ENCODE measurements at places on chromosomes 16 and 17.

- no peak for DNase-seq
Measured at GRCh38 chr17:28065706-28066105, 23.2 kb downstream of the NLK start.

DNA sequence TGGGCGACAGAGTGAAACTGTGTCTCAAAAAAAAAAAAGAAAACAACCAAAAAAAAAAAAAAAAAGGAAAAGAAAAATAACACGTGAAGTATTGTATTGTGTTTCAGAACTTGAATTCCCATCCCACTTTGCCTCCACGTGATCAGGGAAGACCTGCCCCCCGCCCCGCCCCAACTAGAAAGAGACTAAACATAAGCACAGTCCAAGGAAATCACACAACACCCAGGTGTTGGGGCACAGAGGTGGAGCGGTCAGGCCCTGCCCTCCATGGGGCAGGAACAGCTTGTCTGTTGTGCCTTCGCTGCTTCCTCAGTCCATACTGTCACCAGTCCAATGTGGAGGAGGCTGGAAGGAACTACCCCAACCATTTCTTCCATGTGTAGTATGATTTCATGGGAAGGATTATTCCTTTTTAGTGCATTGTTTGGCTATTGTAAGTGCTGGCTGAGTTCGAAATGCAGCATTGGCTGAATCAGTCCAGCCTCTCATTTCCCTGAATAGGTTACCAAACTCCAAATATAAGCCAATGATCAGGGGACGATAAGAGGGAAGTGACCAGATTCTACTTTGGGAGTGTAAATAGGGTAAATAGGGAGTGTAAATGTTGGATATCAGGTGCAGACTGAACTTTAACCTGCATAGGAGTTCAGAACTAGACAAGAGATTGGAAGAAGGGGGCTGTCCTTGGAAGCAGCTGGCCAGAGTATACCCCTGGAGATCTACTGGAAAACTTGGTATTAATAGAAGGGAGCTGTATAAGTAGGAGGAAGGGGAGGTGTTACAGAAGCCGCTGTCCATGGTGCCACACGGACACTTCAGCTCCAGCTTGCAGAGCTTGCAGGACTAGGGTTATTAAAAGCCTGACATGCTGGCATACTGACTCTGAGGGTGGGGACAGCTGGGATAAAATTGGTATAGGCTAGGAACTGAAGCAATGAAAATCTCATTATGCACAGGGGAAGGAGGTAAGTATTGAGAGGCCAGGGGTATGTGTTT is 50.7 kb downstream of the TANGO6 start:
- no peak for DNase-seq

DNA sequence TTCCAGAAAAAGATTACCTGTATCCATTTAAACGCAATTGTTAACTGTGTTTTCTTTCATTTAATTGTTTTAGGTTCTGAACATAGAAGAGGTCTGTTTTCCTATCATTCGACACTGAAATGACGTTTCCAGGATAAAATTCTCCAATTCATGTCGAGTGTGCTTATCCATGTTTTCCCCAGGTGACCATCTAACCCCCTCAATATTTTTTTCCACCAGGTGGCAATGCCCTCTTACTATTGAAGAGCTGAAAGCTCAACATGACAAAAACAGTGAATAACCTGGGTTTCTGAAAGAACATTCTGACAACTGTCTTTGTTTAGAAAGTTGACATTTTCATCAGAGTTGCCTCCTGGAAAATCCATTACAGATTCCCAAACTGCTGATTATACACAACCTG is 948.7 kb downstream of the KCNJ2 start:
- DNase-seq: no peak

- DNase-seq: no peak
Measured at GRCh38 chr17:63704259-63704576, 4.3 kb upstream of the LIMD2 start.

- DNase-seq: no peak
Measured at GRCh38 chr17:82517230-82517865, 2.2 kb upstream of the FOXK2 start.

- DNase-seq: no peak
Measured at GRCh38 chr16:75532142-75532765, 3.7 kb downstream of the CHST5 start.

GRCh38 chr17:82030470-82031302 is 792 bp upstream of the RAC3 start:
- DNase-seq: peak; percentile 70

- no peak for DNase-seq
Measured at GRCh38 chr16:3035289-3035971, 1.3 kb downstream of the BICDL2 start.

DNA sequence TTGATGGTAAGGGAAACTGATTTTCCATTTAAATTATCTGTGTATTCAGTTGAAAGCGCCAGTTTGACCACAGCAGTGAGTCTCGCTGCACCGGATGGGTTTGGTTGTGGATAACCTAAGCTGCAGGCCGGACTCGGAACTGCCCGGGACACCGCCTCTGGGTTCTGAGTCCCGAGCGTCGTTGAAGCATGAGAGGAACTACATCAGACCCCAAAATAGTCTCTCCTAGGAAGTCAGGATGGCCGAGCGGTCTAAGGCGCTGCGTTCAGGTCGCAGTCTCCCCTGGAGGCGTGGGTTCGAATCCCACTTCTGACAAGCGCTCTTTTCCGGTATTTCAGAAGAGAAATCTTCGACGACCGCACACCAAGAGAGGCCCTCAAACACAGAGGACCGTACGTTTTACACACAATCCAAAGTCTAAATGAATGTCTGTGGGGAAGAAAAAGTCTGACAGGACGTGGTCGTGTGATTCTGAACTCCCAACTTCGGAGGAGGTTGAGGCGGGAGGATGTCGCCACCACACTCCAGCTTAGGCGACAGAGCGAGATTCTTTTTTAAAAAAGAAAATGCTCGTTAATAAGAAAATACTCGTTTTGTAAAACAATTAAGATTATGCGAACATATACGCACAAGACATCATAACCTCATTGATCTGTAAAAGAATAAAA is 15.4 kb upstream of the PLLP start:
- peak; percentile 59 for DNase-seq

DNA sequence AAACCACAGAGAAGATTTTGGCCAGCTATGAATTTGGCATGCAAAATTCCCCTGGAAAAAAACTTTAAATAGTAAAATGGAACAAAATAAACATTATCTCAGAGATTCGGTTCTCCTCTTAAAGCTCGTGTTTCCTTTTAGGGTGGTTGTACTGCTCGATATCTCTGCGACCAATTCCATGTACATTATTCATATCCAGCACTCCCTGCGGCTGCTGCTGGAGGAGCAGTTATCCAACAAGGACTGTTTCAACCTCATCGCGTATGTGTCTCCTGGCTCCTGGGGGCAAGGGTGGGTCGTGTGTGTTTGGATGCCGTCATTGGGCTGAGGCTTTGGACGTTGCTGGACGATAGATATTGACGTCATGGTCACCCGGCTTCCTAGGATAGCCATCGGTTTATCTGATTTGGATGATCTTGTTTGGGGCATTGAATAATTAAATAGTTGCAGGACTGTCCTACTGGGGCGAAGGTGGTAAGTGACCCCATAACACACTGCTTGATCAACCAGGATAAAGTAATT is 33.8 kb downstream of the VWA3A start:
- DNase-seq: no peak

DNA sequence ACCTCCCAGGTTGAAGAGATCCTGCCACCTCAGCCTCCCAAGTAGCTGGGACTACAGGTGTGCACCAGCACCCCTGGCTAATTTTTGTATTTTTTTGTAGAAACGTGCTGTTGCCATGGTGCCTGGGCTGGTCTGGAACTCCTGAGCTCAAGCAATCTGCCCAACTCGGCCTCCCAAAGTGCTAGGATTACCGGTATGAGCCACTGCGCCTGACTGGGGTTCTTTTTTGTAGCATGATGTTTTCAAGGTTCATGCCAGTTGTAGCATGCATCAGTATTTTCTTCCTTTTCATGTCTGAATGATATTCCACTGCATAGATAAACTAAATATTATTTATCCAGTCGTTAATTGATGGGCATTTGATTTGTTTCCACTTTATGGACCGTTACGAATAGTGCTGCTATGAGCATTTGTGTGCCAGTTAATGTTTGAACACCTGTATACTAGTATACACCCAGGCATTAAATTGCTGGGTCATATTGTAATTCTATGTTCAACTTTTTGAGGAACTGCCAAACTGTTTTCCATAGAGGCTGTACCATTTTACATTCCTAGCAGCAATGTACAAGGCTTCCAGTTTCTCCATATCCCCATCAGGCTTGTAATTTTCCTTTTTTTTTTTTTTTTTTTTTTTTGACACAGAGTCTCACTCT is 24.8 kb upstream of the CEP20 start:
- no peak for DNase-seq
